Kidney (tissue), 22 donors: ENCODE measurements at places on chromosomes 3 and 15. TPM values are rescaled to one million over a fixed set of nuclear protein-coding genes. Genes with fewer than 3 reads are reported as not detected.

LOXL1 gene
- 33.2 TPM for total RNA-seq

IGF2BP2 gene
- 26.9 TPM for total RNA-seq

SNRPN gene
- 134 TPM for total RNA-seq

FAM107A gene
- 180 TPM for total RNA-seq

PP2D1 gene
- total RNA-seq, result not detected

NOP10 gene
- 92.9 TPM for total RNA-seq

ITIH1 gene
- total RNA-seq, result 0.22 TPM

ARGFX gene
- not detected for total RNA-seq

DPH3 gene
- total RNA-seq, result 19.3 TPM

BOC gene
- total RNA-seq, result 22.2 TPM

KY gene
- 0.50 TPM for total RNA-seq

CCR2 gene
- total RNA-seq, result 8.1 TPM

ZCWPW2 gene
- total RNA-seq, result 2.0 TPM

CPLX3 gene
- not detected for total RNA-seq

HDGFL3 gene
- 40.1 TPM for total RNA-seq

IQCF5 gene
- not detected for total RNA-seq

CCK gene
- total RNA-seq, result not detected

PKM gene
- total RNA-seq, result 1,124 TPM

IGSF11 gene
- 1.3 TPM for total RNA-seq

TIMMDC1 gene
- total RNA-seq, result 114 TPM

MRAS gene
- total RNA-seq, result 106 TPM

COX17 gene
- total RNA-seq, result 46.4 TPM
